ENCODE measurements at places on chromosomes 12 and 14. TPM values are rescaled to one million over a fixed set of nuclear protein-coding genes. Genes with fewer than 3 reads are reported as not detected.

The SNW1 gene
- total RNA-seq = 61.7 TPM

The KCNA1 gene
- under 0.01 TPM for total RNA-seq

The ANO4 gene
- total RNA-seq = 1.5 TPM

The CPNE6 gene
- not detected for total RNA-seq

The RNU4-1 gene
- under 0.01 TPM for total RNA-seq

The CYP27B1 gene
- total RNA-seq = 0.26 TPM

The DNAI7 gene
- 0.11 TPM for total RNA-seq
